ENCODE measurements at places on chromosomes 5 and 9.
A peak's percentile ranks its signal among the peaks of the same experiment; 100 is the strongest.

DNA sequence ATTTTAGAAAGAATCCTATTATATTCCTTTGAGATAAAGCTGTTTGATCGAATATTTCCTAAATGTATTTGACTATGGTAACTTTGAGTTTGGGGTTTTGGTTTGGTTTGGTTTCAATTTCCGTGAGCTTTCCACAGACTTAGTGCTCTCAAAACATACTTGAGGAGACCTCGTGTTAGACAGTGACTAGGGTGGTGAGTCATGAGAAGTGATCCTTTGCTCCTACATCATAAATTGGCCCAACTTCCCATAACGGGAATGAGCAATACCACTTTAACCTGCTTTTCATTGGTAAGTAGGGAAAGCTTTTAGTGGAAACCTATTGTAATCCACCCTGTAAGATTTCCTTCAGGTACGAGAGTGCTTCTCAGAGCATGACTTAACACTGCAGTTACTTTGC, 3.8 kb upstream of the RASEF start:
- no peak for DNase-seq

DNA sequence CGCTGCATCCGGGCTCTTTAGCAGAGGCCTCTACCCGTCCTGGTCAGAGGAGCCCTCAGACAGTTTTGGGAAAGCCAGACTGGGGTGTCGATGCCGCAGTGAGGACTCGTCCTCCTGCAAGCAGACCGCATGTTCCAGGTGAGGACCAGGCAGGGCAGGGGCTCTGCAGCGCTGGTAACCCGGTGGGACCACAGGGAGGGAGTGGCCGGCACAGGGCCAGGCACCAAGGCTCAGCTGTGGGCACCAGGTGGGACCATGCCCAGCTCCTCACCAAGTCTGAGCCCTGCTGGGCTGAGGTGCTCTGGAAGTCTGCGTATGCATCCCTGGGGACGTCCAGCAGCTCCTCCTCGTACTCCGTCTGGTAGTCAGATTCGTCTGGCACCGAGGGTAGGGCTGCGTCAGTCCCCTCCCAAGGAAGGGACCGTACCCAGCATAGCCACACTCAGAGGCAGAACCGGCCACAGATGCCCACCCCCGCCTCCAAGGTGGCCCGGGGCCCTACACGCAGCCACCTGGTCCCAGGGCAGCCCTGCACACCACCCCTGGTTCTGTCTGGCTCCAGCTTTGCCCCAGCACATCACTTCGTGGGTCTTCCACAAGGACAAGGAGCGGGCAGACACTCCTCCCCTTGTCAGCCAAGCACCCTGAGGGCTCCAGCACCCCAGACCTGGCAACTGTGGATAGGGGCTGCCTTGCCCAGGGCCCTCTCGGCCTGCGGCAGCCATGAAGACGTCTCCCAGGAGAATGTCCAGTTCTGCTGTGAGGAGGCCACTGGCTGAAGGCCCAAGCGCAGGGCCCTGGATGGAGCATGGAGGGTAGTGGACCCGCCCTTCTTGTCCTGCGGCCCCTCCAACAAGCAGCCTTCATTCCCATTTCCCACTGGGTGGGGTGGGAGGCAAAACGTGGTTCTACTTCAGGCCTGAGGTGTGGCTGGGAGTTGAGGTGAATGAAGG, 1.5 kb upstream of the NSMF start:
- DNase-seq, result no peak

DNA sequence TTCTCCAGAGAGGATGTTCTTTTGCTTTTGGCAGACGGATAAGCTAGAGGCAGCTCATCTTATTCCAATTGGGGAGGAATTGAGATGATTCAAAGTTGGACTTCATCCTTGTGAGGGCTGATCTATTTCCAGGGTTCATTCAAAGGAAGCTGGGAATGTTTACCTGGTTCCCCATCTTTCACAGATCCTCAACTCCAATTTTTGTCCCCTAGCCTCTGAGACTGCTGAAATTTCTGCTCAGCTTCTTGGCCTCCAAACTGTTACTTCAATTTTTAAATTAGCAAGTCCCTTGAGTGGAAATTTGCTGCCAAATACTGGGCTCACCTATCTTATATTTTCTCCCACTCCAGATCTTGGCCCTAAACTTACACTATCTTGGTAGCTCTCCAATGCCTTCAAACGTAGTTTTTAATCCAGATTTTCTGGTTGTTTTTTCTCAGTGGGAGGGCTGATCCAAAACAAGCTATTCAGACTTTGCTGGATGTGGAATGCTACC, 93.9 kb upstream of the NEK6 start:
- DNase-seq, result no peak

DNA sequence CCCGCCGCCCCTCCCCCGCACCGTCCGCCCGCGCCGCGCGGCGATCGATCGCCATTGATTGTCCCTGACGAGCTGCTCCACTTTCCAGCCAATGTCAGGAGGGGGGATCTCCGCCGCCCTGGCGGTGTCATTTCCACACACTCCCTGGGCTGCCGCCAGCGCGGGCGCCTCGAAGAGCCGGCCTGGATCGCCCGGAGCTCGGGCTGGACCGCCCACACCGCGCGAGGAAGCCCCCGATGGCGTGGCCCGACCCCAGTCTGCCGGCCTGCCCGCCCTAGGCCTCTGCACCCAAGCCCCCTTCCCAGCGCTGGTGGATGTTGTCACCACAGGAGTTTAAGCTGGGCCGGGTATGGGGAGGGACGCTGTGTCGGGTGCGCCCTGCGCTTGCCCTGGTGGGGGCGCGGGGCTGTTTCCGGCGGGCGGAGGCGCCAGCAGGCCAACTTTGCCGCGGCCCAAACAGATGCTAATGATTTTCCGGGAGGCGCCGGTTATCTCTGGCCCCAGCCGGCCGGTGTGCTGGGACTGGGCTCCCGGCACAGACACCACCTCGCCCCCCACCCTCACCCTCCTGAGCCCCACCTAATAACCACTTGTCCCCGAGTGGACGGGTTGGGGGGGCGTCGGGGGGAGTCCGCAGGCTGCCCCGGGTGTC, 10.6 kb upstream of the CXXC5 start:
- DNase-seq, result peak; percentile 47

DNA sequence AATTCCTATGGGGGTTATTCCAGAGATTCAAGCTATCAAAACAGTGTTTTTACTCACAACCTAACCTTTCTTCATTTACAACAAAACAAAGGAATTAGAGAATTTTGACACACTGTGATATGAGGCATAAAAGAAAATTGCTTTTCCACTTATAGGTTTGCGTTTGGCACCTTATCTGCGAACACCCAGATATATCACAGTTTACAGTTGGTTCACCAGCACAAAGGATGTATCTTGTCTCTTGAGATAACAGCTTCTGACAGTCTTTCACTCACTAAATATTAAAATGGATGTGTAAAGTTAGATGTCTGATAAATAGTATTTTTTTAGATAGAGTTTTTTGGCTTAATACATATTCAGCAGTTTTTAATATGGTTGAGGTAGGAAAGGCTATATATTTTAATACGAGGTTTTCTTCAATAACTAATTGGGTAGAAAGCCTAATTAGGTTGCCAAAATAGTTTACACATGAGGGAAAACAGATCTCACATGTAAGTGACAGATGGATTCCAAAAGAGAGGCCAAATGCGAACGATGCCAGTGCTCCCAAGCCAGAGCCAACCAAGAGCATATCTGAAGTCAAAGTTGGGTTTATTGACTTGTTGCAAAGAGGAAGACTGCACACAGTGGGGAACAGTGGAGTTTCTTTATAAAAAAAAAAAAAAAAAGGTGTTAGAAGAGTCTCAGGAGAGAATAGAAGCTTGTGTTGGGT, 1495.2 kb downstream of the MAT2B start:
- DNase-seq, result no peak

DNA sequence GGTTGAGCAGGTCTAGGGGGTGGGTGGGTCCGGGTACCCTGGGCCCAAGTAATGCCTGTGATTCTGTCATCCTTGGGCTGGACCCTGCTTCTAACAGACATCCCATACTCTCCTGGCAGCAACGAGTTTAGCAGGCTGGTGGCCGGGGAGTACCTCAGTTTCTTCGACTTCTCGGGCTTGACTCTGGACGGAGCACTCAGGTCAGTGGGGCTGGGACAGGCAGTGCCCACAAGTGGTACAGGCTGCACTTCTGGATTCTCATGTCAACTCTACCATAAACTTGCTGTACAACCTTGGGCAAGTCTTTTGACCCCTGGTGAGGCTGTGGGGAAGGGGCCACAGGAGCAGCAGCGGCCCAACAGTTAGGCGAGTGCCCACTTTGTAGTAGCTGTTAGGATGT, 21.8 kb downstream of the PSD2 start:
- no peak for DNase-seq

- no peak for DNase-seq
These were observed 134.2 kb downstream of the ARHGAP26 start for GRCh38 chr5:142904416-142904815.

- DNase-seq, result no peak
These were observed 974.5 kb upstream of the CDH10 start for GRCh38 chr5:25619273-25619672.

DNA sequence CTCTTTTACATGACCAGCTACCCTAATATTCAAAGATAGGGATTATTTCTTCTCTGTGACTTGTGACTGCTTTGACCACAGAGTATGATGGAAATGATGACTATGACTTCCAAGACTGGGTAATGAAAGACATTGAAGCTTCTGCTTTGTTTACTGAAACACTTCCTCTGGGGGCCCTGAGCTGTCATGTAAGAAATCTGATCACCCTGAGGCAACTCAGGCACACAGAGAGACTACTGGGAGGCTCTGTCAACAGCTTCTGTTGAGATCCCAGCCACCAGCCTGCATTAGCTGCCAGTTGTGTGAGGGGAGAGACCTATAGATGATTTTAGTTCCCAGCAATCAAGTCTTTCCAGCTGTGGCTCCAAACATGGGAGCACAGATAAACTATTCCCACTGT, 76.5 kb downstream of the KCTD16 start:
- no peak for DNase-seq

DNA sequence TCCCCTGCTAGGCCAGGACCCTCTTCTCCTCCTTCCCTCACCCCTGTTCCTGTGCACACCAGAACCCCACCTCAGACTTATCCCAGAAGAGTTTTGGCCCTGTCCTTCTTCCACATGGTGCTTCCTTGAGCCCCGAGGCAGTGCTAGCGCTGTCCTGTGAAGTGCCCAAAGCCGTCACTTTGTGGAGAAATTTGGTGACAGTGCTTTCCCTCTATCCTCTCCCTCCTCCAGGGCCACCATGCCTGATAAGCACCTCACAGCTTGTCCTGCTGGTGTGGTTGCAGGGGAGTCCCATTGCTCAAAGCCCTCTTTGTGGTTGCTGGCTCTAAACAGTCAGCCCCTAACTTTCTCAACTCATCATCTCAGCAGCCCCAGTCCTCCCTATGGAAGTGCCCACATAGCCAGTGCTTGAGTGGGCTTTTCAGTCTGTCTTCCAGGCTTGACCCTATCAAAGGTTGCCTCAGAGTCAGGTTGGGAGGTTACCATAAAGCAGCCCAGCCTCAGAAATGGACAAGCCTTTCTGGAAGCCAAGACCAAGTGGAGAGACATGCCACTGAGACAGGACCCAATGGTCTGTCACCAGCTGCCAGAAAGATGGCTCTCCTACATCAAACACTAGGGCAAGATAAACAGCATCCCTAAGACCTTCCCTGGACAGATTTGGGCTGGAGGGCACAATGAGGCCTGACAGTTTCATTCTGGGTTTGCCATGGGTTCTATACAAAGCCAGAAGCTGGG, 18.0 kb downstream of the IGIP start:
- no peak for DNase-seq

GRCh38 chr5:151222790-151223446, 974 bp downstream of the CCDC69 start:
- DNase-seq, result no peak

GRCh38 chr9:86966852-86967511, 19.7 kb upstream of the GAS1 start:
- no peak for DNase-seq

DNA sequence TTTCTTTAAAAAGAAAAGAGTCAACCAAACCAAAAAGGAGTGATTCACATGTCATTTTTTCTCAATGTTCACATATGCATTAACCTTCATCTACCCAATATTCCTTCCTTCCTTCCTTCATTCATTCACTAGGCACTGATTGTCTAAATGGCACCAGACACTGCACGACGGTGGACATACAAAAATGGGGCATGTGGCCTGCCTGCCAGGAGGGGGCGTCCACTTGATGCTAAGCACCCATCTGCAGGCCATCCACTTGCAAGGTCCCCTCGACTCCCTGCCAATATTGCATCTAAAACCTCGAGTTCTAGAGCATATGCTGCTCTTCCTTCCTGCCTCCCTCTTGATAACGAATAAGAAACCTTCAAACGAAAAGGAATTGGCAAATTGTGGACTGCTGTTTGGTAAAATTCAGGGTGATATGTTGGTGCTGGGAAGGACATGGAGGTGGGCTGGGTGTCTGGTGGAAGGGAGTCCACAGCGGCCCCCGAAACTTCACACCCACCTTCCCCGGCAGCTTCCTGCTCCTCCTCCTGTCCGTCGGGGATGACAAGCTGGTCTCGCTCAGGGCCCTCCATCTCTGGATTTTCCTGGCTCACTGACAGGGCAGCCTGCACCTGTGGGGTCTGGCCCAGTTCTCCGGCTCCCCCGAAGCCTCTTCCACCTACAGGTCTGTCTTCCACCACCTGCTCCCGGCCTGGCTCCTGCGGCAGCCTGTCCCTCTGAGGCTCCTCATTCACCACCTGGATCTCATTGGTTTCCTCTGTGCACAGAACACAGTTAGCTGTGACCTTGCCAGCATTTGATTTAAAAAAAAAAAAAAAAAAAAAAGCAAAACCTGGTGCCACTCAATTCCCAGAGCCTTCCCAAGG, 64.3 kb downstream of the GOLM1 start:
- no peak for DNase-seq

DNA sequence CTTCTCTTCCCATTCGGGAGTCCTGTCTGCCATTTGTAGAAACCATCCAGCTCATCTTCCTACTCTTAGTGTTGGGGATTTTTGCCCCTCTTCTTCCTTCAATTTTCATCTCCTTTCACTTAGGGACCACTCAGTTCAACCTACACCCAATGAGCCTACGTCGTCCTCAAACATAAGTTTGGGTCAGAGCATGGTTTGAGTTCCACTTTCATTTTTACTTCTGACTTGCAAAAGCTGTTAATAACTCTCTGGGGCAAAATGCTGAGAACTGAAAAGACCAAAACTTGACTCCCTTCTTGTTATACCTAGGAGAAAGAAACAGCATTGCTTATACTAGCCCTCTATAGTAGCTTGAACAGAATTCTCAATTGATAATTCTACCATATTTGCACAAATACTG, 381.5 kb upstream of the MPDZ start:
- no peak for DNase-seq

- DNase-seq, result no peak
These were observed 509.8 kb downstream of the CSNK1G3 start for GRCh38 chr5:124021776-124022175.

GRCh38 chr5:83000428-83000827, 76.8 kb downstream of the TMEM167A start:
- DNase-seq, result no peak

DNA sequence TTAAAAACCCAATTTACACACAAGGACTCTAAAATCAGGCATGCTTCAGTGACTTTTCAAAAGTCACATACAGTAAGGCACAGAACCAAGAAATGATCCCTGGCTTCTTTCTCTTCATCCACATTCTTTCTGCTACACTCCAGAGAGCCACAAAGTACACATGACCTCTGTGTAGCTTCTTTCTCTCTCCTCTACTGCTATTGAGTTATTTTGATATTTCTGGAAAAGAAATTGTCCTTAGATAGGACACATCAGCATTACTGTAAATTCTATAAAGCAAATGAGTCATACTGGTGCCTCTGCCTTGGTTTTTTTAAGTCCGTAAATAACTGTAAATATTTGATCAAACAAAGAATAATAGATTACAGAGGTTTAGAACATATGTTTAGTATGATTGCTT, 96.3 kb downstream of the KIAA0825 start:
- no peak for DNase-seq

GRCh38 chr5:176625966-176626875, 4.1 kb downstream of the SNCB start:
- no peak for DNase-seq

Data from stimulated activated CD8-positive, alpha-beta memory T cell treated with anti-CD3 and anti-CD28 coated beads, Interleukin-15, amount 100 ng/mL, for 48 hours (primary cell).